Activated CD8-positive, alpha-beta memory T cell treated with anti-CD3 and anti-CD28 coated beads for 4 hours (primary cell): ENCODE measurements at places on chromosomes 12 and 14.
A peak's percentile ranks its signal among the peaks of the same experiment; 100 is the strongest.

- no peak for DNase-seq
These were observed 45.5 kb upstream of the BCL11B start for GRCh38 chr14:99317231-99318090.

GRCh38 chr14:57533214-57533613, 39.6 kb upstream of the CCDC198 start:
- DNase-seq = no peak

- DNase-seq = no peak
These were observed 10.5 kb upstream of the ZDHHC22 start for GRCh38 chr14:77151918-77152588.

DNA sequence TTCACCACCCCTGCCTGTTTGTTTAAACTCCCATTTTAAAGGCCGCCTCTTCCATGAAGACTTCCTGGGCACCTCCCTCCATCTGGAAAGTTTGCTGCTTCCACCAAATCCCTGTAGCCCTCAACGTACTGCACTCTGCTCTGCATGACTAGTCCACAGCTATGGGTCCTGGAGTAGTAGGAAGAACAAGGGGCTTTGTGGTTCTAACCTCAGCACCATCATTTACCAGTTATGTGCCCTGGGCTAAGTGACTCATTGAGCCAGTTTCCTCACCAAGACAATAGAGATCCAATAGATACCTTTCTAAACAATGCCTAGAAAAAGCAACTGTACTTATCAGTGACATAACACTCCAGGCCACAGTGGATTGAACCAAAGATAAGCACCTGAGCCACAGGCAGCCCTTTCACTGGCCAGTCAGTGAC, 8.5 kb upstream of the LTBP2 start:
- DNase-seq = no peak

DNA sequence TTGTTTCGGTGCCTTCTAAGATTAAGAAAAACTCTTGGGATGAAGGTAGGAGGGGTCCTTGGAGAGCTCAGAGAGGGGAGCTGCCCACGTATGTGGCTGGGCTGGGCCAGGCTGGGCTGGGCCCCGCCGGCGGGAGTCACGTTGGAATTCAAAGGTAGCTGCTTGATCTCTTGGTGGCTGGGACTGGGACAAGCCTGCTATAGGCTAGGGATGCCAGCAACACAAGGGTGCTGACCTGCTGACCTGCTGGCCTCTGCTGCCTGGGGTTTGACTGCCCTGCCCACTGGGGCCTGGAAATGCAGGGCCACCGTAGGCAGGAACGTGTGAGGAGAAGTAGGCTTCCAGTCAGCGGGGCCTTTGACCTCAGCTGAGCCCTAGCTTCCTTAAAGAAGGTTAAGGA, 52.8 kb upstream of the GTF2A1 start:
- DNase-seq = no peak

DNA sequence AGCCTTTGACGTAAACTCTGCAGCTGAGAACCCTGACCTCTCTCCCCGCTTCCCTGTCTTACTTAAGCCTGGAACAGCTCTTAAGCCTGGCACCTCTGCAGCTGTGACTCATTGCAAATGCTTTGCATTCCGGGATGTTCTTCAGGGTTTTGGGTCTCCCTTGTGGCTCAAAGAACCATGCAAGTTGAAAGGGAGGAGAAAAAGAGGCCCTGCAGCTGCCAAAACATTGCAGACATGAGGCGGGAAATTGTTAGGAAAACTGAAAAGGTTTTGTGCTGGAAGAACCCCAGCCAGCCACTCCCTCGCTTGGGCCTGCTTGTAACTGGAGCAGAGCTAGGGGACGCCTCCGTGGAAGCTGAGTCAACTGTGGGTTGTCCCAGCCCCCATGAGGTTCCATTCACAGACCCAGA, 60.2 kb upstream of the FERMT2 start:
- no peak for DNase-seq

GRCh38 chr12:51081421-51081820, 2.0 kb downstream of the CSRNP2 start:
- no peak for DNase-seq

DNA sequence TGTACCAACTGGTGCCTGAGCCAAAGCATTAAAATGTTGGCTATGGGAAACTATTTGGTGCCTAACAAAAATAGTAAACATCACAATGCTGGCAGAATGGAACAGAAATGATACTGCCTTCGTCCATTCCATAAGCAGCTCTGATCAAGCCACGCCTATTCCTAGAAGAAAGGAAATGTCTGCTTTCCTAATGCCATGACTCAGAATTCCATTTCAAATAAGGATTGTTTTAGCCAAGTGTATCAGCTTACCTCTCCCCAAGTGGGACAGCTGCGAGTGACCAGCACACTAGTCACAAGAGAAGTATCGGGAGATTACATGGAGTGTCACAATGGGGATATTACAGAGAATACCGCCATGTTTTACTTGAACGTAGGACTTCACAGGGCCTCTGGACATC, 38.7 kb downstream of the GLT8D2 start:
- no peak for DNase-seq

DNA sequence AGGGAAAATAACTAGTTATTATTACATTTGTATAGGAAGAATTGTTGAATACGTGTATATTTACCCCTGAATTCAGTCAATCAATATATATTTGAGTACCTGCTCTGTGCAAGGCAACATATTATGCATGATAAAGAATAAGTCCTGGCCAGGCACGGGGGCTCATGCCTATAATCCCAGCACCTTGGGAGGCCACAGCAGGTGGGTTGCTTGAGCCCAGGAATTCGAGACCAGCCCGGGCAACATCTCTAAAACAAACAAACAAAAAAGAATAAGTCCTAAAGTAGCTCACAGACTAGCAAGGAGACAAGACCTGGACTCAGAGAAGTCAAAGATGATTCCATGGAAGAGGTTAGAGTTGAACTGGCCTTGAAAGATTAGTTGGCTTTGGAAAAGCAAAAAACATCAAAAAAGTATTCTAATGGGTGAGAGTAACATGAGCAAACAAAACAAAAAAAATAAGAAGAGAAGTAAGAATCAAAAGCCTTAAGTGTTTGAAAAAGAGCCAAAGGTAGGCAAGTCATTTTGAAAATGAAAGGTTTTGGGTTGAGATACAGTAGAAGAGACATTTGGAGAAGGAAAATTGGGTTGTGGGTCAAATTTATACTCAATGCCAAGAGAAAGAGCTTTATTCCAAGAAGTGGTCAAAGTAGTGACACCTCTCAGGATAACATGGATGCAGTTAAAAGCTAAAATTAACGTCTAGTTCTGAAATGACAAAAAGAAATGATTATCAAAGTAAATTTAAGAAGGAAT, 115.2 kb upstream of the BCAT1 start:
- no peak for DNase-seq

DNA sequence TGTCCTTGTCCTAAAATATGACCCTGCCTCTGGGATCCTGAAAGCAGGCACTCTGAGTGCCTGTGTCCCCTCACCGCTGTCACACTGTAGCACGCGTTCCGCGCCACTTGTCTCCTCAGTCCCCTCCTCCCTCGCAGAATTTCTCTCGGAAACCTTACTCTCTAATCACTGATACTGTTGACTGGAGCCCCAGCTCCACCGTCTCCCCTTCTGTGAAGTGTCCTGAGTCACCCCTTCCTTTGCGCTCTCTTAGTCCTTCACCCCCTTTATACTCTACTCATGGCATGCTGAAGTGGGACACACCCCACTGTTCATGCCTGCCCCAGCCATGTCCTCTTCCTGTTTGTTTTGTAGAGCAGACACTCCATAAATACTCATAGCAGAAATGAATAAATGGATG, 104.7 kb downstream of the ZNF664 start:
- DNase-seq = no peak

- no peak for DNase-seq
These were observed 175.8 kb upstream of the BCL2L14 start for GRCh38 chr12:11894890-11895289.

DNA sequence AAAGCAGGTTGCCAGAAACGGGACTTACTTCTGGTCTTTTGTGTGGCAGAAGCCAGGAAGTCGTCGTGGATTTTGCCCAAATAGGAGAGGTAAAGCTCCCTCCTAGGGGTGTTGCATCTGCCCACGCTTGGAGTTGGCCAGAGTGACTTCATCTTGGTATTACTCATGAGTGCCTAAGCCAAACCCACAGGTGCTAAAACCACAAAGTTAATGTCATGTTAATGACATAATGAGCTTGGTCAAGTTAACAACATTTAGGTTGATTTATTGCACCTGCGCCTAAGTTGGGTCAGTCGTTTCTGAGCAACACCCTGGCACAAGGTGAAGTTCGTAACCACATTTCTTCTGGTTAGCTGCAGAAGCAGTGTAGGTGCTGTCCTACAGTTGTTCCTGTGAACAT, 225.2 kb downstream of the FUT8 start:
- DNase-seq = peak; percentile 19

DNA sequence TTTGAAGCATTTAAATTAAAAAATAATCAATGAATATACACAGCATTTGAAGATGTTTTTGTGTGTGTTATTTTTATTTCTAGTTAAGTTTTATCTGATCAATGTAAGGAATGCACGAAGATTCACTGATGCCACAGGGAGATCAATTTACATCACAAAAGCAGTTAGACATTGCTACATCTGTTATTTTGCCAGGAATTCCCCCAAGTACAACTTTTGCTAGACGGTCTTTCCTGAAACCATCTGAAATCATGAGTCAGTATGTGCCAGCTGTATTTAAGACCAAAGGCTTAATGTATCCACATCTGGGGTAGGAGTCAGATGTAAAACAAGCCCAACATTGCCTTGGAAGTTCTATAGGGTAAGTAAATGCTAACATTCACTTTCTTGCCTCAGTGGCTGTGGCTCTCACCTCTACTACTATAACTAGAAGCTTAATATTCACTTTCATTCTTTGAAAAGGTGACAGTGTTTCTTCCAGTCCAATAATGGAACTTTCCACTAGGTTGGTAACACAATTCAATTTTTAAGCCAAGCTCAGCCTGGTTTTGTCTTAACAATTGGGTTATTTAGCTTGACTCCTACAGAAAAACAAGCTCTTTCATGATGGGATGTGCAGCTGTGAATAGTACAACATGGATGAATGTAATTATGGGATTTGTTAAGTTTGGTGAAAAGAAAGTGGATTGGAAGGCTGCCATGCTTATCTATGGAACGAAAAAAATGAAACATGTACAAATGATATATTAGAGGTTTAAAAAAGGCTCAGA, 385.4 kb upstream of the TMEM132C start:
- DNase-seq = no peak

DNA sequence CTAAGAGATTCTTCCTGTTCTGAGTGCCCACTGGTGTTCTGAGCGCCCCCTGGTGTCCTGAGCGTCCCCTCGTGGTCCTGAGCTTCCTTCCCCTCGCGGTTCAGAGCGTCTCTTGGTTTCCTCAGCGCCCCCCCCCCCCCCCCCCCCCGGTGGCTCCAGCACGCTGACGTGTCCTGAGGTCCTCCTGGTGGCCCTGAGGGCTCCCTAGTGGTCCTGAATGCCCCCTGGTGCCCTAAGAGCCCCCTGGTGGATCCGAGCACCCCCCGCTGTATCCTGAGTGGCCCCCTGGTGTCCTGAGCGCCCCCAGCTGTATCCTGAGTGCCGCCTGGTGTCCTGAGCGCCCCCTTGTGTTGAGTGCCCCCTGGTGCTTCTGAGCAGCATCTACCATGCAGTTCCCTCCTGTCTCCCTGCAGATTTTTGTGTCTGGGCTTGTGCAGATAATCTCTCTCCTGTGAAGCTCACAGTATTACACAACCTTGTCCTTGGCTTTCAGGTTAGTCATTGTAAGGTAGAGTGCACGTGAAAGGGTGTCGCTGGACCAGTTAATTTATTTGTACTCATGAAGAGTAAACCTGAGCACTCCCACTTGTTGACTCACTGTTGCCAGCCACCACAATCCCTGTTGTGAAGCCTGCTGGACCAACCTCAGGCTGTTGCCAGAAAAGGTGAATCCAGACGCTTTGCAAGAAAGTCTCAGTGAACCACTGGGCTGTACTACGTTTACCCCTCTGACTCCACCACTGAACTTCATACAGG, 1168.4 kb downstream of the TMEM121 start:
- DNase-seq = no peak

DNA sequence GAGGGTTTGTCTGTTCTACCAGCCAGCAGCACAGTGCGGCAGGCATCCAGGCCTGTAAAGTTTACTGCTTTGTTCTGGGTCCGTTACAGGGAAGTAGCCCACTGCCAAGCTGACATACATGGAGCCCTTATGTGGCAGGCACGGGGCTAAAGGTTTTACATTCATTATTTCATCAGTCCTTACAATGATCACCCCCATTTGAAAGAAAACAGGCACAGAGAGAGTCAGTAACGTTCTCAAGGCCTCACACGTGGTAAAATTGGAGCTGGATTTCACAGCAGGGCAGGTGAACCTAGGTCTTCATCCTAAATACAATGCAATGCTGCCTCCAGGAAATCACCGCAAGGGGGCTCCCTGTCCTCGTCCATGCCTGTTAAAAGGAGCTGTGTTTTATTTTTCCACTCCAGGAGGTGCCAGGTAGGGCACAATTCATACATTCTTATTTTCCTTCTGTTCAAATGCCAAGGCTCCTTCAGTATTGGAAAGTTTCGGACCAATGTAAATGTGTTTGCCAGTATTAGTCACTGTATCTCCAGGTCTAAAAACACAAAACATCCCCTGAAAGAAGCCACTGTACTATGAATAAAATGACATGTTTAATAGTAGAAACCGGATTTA, 172.2 kb upstream of the GZMB start:
- no peak for DNase-seq

GRCh38 chr12:97235102-97235501, 227.5 kb upstream of the RMST start:
- DNase-seq = no peak

DNA sequence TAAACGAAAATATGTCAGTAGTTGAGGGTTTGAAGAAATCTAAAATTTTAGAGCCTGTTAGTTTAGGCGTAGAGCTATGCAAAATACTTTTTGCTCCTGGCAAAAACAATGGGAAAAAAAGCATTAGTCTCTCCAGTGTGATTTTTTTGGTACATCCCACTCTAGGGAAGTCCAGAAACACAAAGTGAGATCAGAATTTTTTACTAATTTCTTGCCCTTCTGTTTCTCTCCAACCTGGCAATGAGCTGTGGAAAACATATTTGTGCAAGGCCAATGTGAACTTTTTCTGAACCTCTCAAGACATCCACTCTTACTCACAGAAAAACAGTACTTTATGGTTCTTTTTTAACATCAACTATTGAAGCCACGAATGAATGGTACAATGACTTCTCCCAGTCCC, 56.9 kb upstream of the DCN start:
- no peak for DNase-seq

DNA sequence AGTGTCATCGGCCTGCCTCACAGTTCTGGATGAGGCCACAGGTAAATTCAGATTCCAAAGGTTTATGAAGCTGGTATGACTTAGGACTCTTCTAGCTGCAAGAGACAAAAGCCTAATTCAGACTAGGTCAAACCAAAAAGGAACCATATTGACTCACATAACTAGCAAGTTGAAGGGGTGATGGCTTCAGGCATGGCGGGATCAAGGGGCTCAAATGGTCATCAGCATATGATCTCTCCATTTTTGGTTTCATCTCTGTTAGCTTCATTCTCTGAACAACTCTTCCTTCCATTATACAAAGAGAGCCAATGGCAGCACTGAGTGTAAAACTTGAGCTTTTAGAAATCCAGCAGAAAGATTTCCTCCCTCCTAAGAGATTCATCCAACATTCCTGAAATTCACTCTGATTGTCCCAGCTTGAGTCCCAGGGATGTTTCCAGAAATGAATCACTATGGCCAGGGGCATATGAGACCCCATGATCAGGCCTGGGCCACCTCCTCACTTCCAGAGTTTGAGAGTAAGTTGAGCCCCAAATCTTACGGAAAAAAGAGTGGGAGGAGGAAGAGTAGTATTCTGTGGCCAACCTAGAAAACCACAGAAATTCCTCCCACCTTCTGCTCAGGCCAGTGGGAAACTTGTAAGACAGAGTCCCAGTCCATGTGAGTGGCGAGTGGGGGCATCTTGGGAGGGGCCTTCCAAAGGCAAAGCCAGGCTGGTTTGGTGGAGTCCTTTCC, 2.0 kb upstream of the MAP1LC3B2 start:
- no peak for DNase-seq

GRCh38 chr12:42571327-42572009, 18.1 kb downstream of the PRICKLE1 start:
- DNase-seq = no peak
